ENCODE measurements at places on chromosomes 6 and 20.
A peak's percentile ranks its signal among the peaks of the same experiment; 100 is the strongest.

- no peak for DNase-seq
Measured at GRCh38 chr6:69337311-69337710, 459.5 kb downstream of the LMBRD1 start.

GRCh38 chr20:24648481-24648880 lies 179.1 kb downstream of the SYNDIG1 start:
- no peak for DNase-seq

- DNase-seq = no peak
Measured at GRCh38 chr6:81940451-81940985, 188.0 kb upstream of the TENT5A start.

- peak; percentile 75 for DNase-seq
Measured at GRCh38 chr6:42453031-42453653, 1.4 kb upstream of the TRERF1 start.

DNA sequence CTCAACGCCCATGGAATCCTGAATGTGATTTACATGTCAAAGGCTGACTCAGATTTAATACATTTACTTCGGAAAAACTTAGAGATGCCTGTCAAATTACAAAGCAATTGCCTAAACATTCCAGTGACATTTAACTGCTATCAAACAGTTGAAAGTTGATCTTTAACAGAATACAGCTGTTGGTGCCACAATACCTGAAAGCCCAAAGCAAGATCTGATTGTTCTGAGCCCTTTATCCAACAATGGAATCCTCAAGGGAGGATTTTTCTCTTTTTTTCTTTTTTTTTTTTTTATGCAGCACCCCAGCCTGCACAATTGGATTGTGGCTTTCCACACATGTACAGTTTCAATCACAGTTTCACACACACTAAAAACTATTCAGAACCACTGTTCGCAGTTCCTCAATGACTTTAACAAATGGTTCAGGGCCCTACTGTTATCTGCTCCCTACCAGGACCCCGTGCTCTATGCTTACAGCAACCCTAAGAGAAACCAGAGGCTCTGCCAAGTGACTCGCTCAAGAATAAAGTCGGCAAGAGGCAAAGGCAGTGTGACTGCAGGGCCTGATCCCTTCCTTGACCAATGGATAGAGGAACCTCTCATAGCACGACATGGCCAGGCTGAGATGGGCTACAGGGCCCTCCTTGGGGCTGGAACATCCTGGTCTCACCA lies 33.3 kb downstream of the EPB41L2 start:
- DNase-seq = no peak

GRCh38 chr20:20020908-20021307 lies 3.7 kb downstream of the NAA20 start:
- DNase-seq = no peak

All from skeletal muscle cell (primary cell).